RCC 7860 (cell line): ENCODE measurements at places on chromosomes 4 and X.
A peak's percentile ranks its signal among the peaks of the same experiment; 100 is the strongest.

DNA sequence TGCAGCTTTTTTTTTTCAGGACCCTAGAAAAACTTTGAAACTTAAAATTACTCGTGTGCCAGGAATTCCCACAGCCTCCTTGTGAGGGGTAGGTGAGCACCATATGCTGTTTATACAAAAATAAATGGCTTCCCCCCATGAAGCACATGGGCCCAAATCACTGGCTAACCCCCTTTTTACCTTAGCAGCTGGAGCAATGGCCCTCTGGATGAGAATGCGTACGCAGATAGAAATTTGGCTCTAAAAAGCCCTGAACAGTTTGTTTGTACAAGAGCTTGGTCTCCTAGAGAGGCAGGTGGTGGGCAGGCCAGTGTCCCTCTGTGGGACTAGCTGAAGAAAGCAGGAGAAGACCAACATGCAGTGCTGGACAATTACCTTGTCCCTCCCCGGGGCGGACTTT is 76.5 kb downstream of the SLC9A6 start:
- no peak for DNase-seq

DNA sequence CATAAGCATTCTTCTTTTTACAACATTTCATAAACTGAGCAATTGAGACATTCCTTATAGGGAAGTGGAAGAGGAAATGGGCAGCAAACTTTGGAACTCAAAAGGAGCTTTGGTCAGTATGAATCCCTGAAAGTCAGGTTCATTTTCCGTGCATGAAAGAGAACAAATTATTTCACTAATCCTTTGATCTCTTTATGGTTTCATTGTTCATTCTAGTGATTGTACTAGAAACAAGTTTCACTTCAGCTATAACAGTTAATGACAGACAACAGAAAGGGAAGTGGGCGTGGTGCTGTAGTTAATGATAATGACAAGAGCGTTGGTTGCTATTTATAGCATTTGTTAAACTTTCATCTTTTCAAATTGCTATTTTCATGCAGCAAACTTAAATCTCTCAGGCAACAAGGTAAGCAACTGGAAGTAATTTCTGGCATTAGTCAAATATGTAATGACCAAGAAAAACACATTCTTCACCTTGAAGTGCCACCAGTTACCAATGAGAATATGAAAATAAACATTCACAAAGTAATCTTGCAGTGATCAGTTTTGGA is 98.4 kb downstream of the AREG start:
- DNase-seq = peak; percentile 31

- DNase-seq = no peak
Measured at GRCh38 chrX:107421337-107421861, 28.1 kb upstream of the FRMPD3 start.

DNA sequence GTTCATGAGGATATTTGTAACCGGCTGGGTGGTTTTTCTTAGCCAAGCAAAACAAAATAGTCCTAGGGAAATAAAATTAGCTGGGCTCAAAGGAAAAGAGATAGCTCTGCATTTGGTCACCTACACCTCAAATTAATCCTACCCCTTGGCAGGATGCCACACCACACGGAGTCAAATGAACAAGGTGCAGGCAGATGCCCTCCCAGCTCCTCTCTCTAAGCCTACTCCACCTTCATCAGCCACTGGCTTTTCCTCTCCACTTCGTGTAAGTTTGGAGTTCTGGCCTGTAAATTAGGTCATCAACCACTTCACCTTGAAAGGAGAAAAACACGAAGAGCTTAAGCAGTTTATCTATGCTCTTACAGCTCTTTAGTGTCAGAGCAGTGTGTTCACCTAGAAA is 1.4 kb downstream of the DDIT4L start:
- DNase-seq = no peak

DNA sequence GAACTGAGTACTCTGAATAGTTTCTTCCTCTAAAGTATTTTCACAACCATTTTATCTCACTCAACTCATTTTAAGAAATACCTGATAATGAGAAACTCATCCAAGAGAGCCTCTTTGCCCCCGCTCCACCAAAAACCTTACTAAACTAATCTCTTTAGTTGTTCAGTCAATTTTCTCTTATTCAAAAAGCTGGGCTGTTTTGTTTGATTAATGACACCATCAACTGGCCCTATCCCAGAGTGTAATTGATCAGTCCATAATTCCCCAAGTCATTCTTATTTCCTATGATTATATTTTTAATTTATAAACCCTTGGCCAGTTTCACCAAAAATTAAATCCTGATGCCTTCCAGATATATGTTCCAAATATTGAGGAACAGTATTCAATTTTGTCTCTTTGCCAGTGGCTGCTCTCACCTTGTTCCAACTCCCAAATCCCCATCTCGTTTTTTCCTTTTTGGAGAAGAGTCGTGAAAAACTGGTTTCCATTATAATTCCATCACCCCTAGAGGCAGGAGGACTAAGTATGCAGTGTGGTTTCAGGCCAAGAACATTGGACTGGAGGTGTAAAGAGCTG is 10.4 kb downstream of the LIMCH1 start:
- no peak for DNase-seq

DNA sequence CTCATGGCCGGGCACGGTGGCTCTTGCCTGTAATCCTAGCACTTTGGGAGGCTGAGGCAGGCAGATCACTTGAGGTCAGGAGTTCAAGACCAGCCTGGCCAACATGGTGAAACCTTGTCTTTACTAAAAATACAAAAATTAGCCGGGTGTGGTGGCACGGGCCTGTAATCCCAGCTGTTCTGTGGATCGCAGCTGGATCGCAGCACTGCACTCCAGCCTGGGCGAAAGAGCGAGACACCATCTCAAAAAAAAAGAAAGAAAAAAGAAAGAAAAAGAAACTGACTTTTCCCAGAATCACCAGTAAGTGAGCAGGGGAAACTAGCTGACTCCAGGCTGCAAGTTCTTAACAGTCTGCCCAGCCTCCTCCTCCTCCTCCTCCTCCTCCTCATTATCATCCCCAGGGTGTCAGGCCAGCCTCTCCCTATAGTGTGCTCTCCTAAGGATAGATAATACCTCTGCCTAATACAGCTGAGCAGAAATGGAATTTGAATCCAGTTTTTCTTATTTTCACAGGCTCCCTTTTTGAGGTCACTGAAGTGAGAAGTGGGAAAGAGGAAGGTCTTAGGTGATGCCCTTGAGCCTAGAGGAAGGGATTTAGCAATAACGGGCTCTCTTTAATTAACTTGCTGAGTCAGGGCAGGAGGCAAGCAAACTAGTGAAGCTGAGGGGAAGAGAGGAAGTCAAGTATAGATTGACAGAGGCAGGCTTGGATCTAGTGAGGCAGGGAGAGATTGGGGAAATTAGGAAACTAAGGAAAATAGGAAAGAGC is 11.8 kb upstream of the ELF2 start:
- DNase-seq = no peak

DNA sequence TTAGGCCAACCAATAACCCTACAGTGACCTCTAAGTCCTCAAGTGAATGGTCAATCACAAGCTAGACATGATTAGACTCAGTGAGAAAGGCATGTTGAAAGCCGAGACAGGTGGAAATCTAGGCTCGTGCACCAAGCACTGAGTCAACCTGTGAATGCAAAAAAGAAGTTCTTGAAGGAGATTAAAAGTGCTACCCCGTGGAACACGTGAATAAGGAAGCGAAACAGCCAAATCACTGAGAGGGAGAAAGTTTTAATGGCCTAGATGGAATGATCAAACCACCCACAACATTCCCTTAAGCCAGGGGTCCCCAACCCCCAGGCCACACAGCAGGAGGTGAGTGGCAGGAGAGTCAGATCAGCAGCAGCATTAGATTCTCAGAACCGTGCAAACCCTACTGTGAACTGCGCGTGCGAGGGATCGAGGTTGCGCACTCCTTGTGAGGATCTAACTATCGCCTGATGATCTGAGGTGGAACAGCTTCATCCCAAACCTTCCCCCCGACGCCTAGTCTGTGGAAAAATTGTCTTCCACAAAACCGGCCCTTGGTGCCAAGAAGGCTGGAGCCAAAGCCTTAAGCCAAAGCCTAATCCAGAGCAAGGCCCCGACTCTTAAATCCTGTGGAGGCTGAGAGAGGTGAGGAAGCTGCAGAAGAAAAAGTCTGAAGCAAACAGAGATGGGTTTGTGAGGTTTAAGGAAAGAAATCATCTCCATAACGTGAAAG is 19.5 kb upstream of the PDE6B start:
- DNase-seq = no peak
